ENCODE measurements at places on chromosomes 7 and 10. TPM values are rescaled to one million over a fixed set of nuclear protein-coding genes. Genes with fewer than 3 reads are reported as not detected.

Gene KNDC1
- total RNA-seq = 0.11 TPM

Gene INTS15
- 14.4 TPM for total RNA-seq

Gene CCSER2
- total RNA-seq = 175 TPM

Gene UNC5B
- total RNA-seq = 15.6 TPM

Gene PAX4
- not detected for total RNA-seq

DNA sequence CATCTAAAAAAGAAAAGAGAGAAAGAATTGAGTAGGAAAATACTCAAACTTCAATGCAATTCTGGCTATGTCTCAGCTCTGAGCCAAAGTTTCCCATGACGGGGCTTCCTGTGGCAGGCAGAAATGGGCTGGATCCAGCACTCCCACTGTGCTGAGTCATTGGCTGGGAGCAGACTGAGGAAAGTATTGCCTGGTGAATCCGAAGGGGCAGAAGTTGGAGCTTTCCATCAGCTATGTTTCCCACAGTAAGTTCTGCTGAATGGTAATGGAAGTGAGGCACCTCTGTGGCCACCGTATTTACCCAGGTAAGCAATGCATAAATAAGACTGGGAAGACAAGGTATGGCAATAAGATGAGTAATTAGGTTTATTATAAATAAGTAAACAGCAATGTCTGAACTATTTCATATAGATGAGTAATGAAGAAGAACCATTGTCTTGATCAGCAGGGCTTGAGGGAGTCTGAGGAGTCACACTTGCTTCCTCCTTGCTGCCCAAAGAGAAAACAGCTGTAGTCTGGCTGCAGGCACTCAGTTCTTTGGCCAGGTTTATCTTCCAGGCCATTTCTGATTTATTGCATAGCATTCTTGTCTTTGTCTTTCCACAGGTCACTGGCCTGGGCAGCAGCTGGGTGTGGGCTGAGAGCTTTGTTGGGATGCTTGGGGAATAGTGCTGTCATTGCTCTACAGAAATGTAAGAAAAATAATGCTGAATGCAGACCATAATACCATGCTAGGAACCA, 255.3 kb downstream of the DNAJB9 start:
- no peak for DNase-seq
- no peak overlapping the region for H3K4me3 ChIP-seq
- no peak overlapping the region for H3K27ac ChIP-seq
- H3K4me1 ChIP-seq = no peaks in the 10 kb centered on the region

DNA sequence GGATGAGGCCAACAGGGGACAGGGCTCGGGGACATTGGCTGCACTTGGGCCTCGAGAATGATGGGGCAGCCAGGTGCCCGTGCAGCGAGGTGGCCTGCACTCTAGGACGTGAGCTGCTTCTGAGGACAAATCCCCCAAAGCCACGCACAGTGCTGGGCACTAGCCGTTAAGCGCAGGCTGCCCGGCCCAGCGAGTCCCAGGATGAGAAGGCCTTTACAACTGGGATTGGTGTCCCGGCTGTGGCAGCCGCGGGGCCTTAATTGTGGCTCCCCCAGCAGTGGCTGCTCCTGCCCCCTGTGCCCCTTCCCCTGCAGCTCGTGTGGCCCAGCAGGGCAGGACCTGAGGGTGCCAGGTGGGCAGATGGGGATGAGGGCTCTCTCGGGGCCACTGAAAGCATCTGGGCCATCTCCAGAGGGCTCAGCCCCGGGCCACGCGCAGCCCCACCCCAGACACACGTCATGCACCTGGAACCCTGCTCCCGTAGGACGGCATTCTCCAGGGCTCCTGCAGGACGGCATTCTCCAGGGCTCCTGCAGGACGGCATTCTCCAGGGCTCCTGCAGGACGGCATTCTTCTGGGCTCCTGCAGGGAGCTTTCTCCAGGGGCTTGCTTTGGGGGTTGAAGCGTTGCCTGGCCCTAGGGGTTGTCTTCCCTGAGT, 6.6 kb downstream of the PWWP2B start:
- no peak for DNase-seq
- H3K27me3 ChIP-seq = no peaks in the 10 kb centered on the region
- no peak overlapping the region for H3K27ac ChIP-seq
- peaks cover 57% of the 10 kb centered on the region for H3K4me1 ChIP-seq
- H3K36me3 ChIP-seq = peaks cover 19% of the 10 kb centered on the region
- no peak overlapping the region for H3K4me3 ChIP-seq

DNA sequence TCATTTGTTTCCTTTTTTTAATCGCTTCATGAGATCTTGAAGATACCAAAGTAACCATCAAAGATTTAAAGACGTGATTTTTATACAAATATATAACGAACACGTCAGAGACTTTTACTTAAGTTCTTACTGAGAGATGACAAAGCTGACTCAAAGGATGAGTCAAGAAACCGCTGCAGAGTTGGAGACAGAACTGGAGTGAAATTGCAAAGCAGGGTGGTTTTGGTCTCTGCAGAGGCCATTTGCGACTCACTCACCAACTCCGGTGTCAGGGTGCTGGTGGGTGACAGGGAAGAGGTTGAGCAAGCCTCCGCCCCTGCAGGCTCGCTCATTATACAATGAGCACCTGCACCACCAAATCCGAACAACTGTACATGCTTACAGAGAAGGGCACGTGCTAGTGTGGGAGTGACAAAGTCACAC, 75.2 kb downstream of the DNAJB6 start:
- H3K36me3 ChIP-seq = peaks cover 75% of the 10 kb centered on the region
- no peaks in the 10 kb centered on the region for H3K27me3 ChIP-seq

DNA sequence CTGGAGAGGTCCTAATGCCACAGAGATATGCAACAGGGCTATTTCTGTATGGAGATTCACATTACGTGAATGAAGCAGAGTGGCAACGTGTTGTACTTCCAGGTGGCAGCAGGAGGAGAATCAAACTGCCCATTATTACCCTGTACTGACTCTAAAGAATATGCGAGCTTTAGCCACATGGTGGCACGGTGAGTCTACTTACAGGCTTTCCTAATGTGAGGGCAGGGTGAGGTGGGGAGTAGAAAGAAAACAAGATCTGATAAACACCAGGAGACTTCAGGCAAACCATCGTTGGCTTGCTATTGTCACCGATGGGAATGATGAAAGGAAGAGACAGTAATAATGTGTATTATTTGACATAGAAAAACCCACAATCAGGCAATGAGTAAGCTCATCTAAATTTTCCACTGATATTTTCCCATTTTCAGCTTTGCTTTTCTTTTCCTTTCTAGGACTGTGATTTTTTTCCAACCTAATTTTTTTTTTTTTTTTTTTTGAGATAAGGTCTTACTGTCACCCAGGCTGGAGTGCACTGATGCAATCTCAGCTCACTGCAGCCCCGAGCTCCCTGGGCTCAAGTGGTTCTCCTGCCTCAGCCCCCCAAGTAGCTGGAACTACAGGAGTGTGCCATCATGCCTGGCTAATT, 164.3 kb downstream of the BTAF1 start:
- no peaks in the 10 kb centered on the region for H3K36me3 ChIP-seq
- peak overlapping the region; percentile 42 for H3K27ac ChIP-seq
- H3K27me3 ChIP-seq = no peaks in the 10 kb centered on the region
- peaks cover 49% of the 10 kb centered on the region for H3K4me1 ChIP-seq
- no peak overlapping the region for H3K4me3 ChIP-seq

DNA sequence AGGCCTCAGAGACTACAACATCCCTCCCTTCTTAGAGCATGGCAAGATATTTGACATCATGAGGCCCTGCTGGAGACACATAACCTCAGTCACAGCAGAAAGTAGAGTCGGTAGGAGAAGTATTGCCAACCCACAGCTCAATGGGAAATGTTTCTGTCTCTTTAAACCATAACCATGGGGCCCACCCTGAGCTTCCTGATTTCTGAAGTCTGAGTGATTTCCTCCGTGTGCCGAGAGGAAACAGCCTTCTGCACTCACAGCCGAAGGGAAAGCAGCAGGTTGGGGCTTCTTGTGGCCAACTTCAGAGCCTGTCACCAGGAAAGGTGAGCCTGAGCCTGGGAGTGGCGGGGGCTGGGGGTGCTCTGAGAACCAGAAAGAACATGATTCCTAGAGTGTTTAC, at the start of gene GIMAP1:
Gene GIMAP1, plus strand, starts transcription at position 246 of the 400 bp plus-strand sequence. CDS start 2,435 bp downstream, outside the sequence.
- H3K27ac ChIP-seq = peak within 1 kb of the TSS; percentile 91
- no peaks in the 10 kb centered on the region for H3K27me3 ChIP-seq
- H3K4me3 ChIP-seq = peak within 1 kb of the TSS; percentile 69

DNA sequence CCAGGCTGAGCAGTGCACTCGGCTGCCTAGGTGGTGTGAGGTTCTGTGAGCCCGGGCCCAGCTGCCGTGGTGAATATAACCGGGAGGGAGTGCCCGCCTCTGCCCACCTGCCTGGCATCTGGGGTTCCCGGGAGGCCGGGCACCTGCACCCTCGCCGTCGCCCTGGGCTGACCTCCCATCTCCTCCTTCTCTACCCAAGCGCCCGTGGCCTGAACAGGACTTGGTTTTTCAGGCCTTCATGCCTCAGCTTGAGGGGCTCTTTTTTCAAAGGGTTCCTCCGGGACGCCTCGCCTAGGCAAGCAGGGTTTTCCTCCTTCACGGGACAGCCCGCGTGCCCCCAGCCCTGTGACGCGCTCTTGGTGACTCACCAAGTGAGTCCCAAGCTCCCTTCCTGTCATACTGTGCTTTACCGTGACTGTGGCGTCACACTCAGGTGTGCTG, 9.9 kb downstream of the INPP5A start:
- DNase-seq = peak; percentile 13
- no peaks in the 10 kb centered on the region for H3K27me3 ChIP-seq
- no peak overlapping the region for H3K27ac ChIP-seq
- peaks cover 88% of the 10 kb centered on the region for H3K4me1 ChIP-seq
- no peaks in the 10 kb centered on the region for H3K36me3 ChIP-seq

DNA sequence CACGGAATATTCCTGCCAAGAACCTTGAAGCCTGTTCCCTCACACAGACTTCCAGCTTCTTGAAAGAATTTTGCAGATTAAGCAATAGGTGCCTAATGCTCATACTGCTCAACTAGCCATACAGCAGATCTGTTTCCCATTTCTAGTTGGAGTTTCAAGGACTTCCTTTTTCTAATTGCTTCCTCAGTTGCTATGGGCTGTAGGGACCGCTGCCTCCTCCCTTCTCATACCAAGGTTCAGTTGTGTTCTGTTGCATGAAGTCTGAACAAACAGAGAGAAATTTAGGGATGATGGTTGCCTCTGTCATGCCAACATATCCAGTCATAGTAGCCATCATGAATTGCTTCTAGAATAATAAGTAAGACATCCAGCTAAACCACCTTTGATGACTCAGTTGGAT, 6.8 kb downstream of the ITGA8 start:
- no peaks in the 10 kb centered on the region for H3K36me3 ChIP-seq
- H3K4me3 ChIP-seq = no peak overlapping the region
- H3K4me1 ChIP-seq = no peaks in the 10 kb centered on the region
- no peak for DNase-seq
- no peak overlapping the region for H3K27ac ChIP-seq
- H3K27me3 ChIP-seq = peaks cover 11% of the 10 kb centered on the region

DNA sequence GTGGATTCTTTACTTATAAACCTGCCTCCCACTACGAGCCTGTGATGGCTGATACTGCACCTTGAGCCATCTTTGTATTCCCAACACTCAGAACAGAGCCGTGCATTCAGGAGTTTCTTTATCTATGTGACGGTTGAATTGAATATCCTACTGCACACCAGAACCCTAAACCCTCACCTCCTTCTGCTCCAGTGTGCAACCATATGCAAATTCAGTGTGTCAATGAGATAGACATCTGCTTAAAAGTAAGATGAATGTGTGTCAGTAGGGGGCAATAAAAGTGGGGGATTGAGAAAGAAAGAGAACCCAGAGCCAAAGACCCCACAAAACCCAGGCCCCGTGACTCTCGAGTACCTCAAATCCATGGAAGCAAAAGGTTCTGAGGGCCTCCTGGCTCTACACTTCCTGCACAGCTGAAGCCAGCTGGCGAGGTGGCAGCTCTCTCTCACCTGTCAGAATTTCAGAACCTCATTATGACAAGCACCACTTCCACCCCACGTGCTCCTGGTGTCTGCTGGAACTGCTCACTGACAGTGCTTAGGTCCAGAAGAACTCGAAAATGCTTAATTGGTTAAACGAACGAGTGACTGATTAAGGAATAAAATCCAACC, 143.3 kb upstream of the GPR26 start:
- no peak overlapping the region for H3K4me3 ChIP-seq
- peaks cover 49% of the 10 kb centered on the region for H3K27me3 ChIP-seq
- no peaks in the 10 kb centered on the region for H3K4me1 ChIP-seq
- no peaks in the 10 kb centered on the region for H3K36me3 ChIP-seq
- DNase-seq = no peak
- H3K27ac ChIP-seq = no peak overlapping the region

DNA sequence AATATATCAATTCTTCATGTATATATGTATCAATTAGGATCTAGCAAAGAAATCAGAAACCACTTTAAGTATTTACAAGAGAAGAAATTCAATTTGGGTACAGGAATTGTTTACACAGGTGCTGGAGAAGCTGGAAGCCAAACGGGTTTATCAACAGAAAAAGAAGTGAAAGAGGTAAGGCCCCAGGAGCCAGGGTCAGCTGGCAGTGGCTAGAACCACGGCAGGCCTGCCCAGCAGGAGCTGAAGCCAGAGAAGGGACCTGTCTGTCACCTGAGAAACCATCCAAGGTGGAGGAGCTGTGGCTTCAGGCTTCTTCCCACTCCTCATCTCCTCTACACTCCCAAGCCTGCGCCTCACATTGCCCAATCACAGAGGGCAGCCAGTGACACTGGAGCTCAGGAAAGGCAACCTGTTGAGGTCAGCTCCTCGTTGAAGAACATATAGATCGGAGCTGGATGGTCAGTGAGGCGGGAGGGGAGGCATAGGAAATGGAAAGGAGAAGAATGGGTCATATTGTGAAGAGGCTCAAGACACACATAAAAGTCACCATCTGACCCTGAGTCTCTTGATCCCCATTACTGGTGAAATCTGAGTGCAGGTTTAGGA, 182.6 kb downstream of the REEP3 start:
- H3K36me3 ChIP-seq = no peaks in the 10 kb centered on the region
- no peaks in the 10 kb centered on the region for H3K27me3 ChIP-seq
- no peak for DNase-seq
- no peak overlapping the region for H3K27ac ChIP-seq
- H3K4me1 ChIP-seq = peaks cover 57% of the 10 kb centered on the region
- H3K4me3 ChIP-seq = no peak overlapping the region

DNA sequence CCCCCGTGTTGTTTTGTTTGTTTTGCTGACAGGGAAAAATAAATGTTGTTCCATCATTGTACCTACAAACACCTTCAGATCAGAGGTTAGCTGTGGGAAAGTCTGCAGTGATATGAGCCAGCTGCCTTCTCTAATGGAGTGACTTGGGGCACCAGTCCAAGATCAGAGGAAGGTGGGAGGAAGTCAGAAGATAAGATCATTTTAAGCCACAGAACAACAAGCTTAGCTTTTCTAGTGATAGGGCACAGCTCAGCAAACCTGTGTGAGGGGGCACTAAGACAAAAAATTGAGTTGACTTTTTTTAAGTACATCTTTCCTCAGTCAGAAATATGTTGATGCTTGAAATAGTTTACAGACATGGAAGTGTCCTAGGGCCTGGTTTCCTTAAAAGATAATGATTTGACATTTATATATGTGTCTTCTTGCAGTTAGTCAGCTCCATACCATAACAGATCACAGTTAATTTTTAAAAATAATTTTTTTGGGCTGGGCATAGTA, 240.3 kb upstream of the KAT6B start:
- H3K4me1 ChIP-seq = peaks cover 65% of the 10 kb centered on the region
- no peak for DNase-seq
- H3K4me3 ChIP-seq = peak overlapping the region; percentile 46
- H3K27me3 ChIP-seq = no peaks in the 10 kb centered on the region
- H3K27ac ChIP-seq = peak overlapping the region; percentile 81

Data from left ventricle myocardium inferior (tissue), 1 donor.